Effector CD4-positive, alpha-beta T cell (primary cell): ENCODE measurements at places on chromosomes 6 and 20.
A peak's percentile ranks its signal among the peaks of the same experiment; 100 is the strongest.

- DNase-seq = no peak
Observed at GRCh38 chr6:36399970-36400369, 12.5 kb upstream of the ETV7 start.

GRCh38 chr20:2749343-2749950, 51.0 kb downstream of the CPXM1 start:
- no peak for DNase-seq

GRCh38 chr6:81769824-81770223, 17.3 kb upstream of the TENT5A start:
- no peak for DNase-seq

DNA sequence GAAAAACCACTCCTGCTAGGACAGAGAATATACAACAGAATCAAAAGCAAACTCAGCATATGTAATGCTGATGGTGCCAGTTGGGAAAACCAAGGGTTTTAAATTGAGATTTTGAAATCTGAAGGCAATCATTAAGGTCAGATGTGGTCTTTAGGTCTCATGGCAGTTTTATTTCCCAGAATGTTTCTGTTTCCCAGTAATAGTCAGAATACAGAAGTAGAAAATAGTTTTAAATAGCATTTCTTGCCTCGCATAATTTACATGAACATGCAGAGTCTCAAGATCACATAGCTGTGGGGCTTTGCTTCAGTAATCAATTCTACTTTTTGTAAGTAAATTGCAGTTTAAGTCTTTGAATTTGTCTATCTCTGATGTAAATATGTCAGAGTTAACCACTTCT, 58.1 kb downstream of the RNF144B start:
- no peak for DNase-seq

GRCh38 chr20:568097-568652, 24.6 kb upstream of the CSNK2A1 start:
- DNase-seq = no peak

- DNase-seq = no peak
Observed at GRCh38 chr6:46787871-46788540, 5.2 kb upstream of the MEP1A start.

DNA sequence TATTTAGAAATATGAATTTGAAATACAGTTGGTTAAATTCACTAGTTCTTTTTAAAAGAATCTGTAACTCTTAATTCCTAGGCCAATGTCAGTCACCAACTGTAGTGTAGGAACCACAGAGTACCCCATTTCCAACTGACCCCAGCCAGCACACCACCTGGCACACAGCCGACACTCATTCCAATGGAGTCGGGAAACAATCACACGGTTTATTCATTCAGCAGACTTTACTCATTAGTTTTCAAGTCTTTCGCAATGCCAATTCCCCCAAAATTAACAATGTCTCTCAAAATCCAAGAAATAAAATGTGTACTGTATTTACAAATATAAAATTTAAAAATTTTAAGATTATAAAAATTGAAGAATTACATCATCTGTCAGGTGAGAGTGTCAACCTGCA, 13.5 kb downstream of the ARG1 start:
- DNase-seq = no peak

DNA sequence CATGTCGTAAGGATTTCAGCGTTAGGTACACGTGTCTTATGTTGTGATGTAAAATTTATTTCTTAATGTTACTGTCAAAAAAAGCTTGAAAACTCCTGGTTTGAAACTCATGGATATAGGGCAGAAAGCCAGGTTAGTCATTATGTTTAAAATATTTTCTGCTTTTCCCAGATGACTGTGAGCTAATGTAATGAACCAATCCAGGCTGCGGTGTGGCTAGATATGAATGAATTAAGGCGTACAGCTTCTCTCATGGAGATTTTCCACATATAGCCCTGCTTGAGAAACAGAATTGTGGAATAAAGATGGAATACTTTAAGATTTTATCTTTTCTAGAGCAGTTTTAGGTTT, 80.3 kb upstream of the STMND1 start:
- DNase-seq = no peak

DNA sequence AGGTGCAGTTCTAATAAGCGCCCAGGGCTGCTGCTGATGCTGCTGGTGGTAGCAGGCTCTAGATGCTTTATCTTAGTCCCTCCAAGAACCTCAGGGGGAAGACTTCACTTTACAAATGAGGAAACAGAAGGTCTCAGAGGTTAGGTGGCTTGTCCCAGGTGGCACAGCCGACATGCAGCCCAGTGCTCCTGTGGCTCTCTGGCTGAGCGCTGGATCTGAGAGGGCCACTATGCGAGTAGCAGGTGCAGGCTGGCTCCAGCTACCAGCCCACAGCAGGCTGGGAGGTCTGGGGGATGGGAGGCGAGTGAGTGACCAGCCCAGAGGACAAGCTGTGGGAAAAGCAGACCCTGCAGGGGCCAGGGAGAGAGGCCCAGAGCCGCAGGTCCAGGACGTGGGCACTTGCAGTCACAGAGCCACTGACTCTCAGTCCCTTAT, 90.9 kb downstream of the PRND start:
- DNase-seq = no peak

DNA sequence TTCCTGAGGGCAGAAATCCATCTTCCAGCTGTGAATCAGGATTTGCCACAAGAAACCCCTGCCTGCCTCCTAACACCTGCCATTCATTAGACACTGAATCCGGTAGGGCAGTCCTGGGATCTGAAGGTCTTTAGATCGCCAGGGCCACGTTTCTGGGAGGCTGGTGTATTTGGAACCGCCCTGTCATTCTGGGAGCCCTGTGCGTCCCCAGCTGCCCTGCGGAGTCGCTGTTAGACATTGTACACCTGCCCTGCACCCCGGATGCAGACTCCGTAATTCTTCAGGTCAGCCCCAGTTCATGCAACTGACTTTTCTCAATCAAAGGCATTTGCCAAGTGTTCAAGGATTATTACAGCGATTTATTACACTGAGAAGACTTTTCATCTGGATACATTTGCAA, 193.2 kb downstream of the TBC1D7 start:
- DNase-seq = no peak

DNA sequence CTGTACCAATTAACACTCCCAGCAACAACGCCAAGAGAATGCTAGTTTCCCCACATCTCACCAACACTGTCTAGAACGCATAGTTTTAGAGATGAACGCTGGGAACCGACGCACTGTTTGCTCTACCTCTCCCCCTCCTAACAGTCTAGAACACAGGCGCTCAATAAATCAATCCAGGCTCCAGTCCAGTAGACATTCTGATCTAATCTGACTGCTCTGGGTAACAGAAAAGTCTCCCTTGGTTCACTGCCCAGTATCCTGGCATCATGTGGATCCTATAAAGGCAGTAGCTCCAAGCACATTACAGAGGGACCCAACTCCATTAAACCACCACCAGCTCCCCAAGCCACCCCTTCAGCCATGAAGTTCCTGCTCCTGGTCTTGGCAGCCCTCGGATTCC, at the start of gene DEFB132:
Gene DEFB132, plus strand, starts transcription at position 306 of the 400 bp plus-strand sequence. Its CDS starts 55 bp downstream, at position 361.
- DNase-seq = no peak

- DNase-seq = no peak
Observed at GRCh38 chr20:63240004-63240403, 4.3 kb downstream of the BIRC7 start.

DNA sequence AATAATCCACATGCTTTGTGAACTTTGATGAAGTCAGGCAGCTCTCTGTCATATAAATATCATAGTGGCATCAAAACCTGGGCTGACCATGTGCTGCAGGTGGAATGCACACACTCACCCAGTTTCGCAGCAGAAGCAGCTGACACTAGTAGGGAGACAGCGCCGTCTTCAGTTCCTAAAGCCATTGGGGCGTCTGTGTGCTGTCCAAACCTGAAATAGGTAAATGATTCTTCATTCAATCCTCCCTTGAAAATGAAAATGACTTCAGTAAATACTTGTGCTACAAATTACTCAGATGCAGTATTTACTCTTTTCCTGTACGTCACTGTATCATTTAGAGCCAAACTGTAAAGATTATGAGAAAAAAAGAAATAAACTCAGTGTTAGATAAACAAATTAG, 127.5 kb downstream of the EYA4 start:
- DNase-seq = no peak

GRCh38 chr20:23061734-23062561, 12.5 kb upstream of the THBD start:
- no peak for DNase-seq

DNA sequence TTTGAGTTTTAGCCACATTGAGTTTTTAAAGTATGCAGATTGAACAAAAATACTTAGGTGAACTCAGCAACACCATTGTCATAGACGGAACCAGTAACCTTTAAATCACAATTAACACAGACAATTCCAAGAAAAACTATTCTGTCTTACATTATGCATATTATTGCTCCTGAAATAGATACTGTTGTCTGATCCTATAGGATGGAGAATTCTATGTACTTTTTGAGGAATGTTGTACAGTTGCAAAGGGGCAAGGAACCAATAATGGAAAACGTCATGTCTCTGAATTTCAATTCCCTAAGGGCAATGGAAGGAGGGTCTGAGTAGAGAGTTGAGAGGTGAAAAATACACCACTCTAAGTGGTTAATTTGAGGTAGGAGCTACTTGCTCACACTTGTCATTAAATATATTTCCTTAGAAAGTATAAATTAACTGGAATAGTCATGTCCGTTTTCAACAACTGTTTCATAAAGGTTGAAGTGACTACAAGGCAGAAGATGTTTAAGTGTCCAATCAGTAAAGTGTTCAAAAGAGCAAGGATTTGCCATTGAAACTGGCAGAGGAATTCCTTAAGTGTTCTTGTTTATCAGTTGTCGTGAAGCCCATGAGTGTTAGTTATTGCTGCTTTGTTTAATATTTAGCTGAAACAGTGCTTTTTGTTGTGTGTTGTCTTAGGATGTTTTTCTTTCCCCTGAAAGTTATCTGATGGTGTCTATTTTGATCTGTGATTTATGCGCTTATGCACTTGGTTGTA, 1.3 kb downstream of the NKAIN2 start:
- DNase-seq = no peak

DNA sequence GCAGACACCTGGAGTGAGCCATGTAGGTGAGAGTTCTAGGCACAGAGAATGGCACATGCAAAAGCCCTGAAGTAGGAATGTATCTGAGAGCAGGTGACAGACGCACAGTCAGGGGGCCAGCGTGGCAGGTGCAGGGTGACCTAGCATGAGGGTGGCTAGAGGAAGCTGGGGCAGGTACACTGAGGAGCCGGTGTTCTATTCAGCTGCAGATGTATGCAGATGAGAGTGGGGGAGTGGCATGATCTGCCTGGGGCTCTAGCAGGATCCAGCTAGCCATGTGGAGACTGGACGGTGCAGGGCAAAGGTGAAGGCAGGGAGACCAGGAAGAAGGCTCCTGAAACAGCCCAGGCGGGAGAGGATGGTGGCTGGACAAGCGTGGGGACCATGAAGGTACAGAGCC, 10.7 kb downstream of the PEDS1 start:
- no peak for DNase-seq

DNA sequence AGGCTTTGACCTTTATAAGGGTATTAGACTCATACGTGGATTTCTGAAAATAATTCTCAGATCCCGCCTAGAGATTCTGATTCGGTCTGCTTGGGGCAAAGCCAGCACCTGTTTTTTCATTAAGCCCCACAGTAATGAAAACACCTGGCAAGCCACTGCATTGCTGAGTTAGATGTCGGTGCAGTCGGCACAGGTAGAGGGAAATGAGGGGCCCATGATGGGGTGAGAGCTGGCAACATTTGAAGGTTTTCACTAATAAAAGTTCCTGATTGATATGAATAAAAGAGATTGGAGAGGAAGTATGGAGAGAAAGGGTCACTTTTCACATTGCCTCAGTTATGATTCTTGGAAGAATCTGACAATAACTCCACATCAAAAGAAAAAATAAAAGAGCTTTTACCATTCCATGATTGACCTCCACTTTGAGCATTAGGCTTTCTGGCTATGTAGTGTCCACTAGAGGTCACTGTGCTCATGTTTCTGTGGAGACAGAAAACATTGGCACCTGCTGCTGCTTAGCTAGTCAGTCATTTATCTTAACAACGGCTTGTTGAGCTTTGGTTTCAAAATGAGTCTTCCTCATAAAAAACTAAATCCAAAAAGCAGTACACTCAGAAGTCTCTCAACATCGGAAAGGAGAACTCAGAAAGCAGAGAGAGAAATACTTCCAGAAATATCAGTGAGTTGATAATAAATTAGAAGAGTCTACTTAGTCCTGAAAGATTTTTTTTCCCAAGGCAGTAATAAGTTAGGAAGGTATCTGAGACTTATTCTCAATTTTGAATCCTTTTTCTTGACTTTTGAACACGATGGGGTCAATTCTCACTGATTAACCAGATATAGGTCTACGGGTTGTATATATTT, 53.3 kb upstream of the KLHL31 start:
- peak; percentile 4 for DNase-seq

DNA sequence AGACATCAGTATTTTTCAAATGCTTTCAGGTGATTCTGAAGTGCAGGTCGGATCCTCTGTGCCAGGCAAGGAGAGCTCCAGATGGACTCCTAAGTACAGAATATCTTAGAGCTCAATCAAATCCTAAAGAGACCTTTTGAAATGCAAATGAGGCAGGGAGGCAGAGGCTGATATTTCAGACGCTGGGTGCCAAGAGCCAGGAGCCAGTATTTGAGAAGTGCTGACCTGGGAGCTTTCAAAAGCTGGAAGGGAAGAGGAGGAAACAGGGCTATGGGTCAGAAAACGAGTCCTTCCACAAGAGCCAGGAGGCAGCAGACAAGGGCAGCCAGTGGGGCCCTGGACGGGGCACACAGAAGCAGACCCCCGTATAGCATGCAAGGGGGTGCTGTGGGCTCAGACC, 46.1 kb upstream of the DSN1 start:
- no peak for DNase-seq

DNA sequence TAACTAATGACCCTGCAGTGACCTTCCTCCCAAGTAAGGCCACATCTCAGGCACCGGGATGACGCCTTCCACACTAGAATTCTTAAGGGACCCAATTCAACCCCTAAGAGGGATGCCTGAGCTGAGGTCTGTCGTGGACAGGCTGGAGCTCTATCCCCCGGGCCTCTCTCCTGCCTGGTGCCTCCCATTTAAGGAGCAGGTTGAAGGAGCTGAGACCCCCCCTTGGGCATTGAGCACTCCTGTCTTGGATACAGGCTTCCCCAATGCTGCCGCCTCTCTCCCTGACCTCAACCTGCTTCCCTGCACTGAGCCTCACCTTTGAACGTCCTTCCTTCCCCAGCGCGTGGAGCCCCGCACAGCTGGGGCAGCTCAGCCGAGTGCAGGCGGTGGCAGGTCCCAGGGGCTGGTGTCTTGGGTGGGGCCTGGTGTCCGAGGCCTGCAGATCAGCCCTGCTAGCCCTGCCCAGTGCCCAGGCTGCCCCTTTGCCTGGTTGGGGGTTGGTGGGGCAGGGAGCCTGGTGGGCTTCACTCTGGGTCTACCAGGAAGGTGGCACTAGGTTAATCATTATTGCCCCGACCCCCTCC, 19.9 kb upstream of the BHLHE23 start:
- no peak for DNase-seq

GRCh38 chr20:63406617-63407245, 45.6 kb upstream of the CHRNA4 start:
- no peak for DNase-seq
